Placental epithelial cell (primary cell): ENCODE measurements at places on chromosomes 16 and 17. TPM values are rescaled to one million over a fixed set of nuclear protein-coding genes. Genes with fewer than 3 reads are reported as not detected.

Gene CNGB1
- under 0.01 TPM in 1 of 2 replicates, not detected in the other for total RNA-seq

Gene NTN1
- total RNA-seq: 0.65 and 0.79 TPM in 2 replicates

Gene EFNB3
- 2.2 and 5.9 TPM in 2 replicates for total RNA-seq

Gene SLC5A11
- not detected in 2 replicates for total RNA-seq

Gene ZSCAN10
- total RNA-seq: not detected in 2 replicates

Gene IL21R
- under 0.01 TPM in 1 of 2 replicates, not detected in the other for total RNA-seq

Gene BEAN1
- total RNA-seq: 13.2 and 34.5 TPM in 2 replicates

Gene CAPN15
- total RNA-seq: 25.1 and 42.8 TPM in 2 replicates

Gene UNC13D
- 204 and 275 TPM in 2 replicates for total RNA-seq

Gene SPN
- not detected in 2 replicates for total RNA-seq

Gene PDIA2
- total RNA-seq: not detected in 2 replicates

Gene RASD1
- total RNA-seq: not detected in 2 replicates
